Neuronal stem cell (in vitro differentiated cells): ENCODE measurements at places on chromosomes 13 and 19.
A peak's percentile ranks its signal among the peaks of the same experiment; 100 is the strongest.

GRCh38 chr13:52812941-52813340 is 35.5 kb downstream of the PCDH8 start:
- no peak for DNase-seq

DNA sequence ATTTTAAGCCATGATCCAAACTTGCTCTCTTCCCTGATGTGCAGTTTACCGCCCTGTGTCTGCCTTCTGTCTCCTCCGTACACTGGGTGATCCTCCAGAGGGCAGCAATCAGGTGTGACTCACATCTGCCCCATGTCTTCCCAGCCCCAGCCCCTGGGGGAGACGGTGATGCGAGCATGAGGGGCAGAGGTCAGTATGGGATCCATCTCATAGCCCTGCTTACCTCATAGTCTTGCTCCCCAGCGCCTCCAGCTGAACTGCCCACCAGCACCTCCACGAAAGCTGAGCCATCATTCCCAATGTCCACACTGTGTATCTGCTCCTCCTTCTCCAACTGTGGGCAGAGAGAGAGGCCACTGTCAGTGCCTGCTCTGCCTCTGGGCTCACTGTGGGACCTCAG is 14.6 kb downstream of the XRCC1 start:
- no peak for DNase-seq

DNA sequence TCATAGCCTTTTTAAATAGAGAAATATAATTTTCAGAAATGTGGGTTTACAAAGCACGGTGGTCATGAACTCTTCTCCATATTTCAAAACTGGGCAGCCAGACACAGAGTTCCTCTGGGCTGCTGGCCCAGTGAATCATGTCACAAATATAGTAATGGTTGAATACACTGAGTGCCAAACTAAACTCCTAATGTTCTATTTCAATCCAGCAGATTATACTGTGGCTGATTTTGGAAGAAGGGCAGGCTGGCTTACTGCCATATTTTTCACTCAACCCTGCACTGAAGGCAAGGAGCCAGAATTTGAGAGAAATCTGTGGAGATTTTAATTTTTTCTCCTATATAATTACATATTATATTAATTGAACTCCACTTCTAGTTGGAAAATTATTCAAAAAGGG is 17.0 kb upstream of the PRR20A start:
- DNase-seq, result no peak

- no peak for DNase-seq
Observed at GRCh38 chr19:13615890-13616289, 109.6 kb upstream of the CACNA1A start.

- DNase-seq, result no peak
Observed at GRCh38 chr13:33919120-33919519, 101.2 kb downstream of the RFC3 start.

- peak; percentile 27 for DNase-seq
Observed at GRCh38 chr13:57314897-57315520, 148.0 kb downstream of the PRR20E start.

- no peak for DNase-seq
Observed at GRCh38 chr19:4379383-4380253, 20.7 kb downstream of the SH3GL1 start.

GRCh38 chr13:71493189-71493588 is 373.8 kb downstream of the DACH1 start:
- no peak for DNase-seq

DNA sequence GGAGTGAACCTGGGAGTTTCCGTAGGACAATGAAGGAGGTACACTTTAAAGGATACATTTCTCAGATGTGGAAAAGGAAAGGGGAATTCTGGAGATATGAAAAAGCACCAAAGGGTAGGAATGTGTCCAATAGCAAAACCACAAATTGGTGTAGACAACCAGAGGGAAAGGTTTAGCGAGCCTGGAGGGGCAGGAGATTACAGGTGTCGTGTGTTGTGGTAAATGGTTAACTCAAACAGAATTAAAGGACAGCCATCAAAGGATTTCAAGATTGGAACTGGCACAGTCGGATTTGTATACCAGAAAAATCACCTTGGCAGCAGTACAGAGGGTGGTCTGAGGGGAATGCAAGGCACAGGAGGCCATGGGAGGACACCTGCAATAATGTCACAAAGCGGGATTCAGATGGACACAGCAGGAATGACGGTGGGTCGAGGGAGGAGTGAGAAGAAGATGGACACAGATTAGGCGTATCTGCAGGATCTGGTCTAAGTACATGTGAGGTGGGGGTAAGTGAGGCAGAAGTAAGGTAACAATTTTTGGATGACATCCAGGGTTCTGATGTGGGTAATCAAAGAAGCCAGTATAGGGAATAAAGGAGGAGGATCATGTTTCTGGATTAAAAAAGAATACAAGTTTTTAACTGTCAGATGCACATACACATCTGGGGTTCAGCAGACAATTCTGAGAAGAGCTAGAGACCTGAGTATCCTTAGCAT is 361.6 kb downstream of the KLF12 start:
- no peak for DNase-seq

- no peak for DNase-seq
Observed at GRCh38 chr13:50826035-50826434, 17.5 kb downstream of the DLEU7 start.

DNA sequence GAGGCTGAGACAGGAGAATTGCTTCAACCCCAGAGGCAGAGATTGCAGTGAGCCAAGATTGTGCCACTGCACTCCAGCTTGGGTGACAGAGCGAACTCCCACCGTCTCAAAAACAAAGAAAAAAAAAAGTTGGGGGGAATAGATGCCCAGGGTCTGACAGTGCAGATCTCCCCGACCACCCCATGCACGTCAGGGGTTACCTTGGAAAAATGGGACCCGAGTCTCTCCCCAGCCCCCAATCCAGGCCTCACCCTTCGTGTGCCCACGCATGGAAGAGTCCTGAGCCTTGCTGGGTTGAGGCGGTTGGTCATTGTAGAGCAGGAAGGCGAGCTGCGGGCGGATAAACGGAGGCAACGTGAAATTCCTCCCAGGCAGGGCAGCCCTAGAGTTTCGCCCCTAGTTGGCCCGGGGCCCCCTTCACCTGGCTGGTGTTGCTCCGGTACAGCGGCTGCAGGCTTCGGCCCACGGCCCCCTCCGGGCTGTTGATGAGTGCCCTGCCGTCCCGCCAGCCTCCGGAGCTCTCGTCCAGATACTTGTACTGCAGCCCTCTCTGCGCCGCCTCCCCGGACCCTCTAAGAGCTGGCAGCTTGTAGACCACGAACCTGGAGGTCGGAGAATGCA is 588 bp downstream of the DNASE2 start:
- DNase-seq, result no peak

- DNase-seq, result no peak
Observed at GRCh38 chr13:96844616-96845015, 149.7 kb downstream of the OXGR1 start.
